Stimulated activated CD4-positive, alpha-beta T cell treated with anti-CD3 and anti-CD28 coated beads, Interleukin-1b, Interleukin-23, amount 100 ng/mL, for 1 hour (primary cell): ENCODE measurements at places on chromosomes 2 and 18.

DNA sequence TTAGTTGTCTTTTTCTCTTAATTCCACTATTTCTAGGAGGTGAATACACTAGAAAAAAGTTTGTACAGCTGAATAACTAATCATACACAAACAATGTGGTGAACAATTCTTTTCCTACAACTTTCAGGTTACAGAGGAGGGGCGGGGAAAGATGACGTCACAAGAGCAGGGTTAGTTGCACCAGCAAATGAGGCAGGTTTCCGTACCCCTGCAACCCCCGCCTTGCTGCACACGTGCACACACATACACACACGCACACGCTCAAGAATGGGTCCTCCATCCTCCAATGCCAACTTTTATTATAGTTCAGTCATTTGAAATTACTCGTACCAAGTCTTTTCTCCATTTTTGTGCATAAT lies 122.8 kb downstream of the ARL4C start:
- DNase-seq, result no peak

- no peak for DNase-seq
Measured at GRCh38 chr2:33765122-33765521, 166.0 kb upstream of the FAM98A start.

- DNase-seq, result no peak
Measured at GRCh38 chr2:36137612-36138011, 218.0 kb upstream of the CRIM1 start.

- no peak for DNase-seq
Measured at GRCh38 chr2:169139993-169140767, 70.8 kb downstream of the DHRS9 start.

- DNase-seq, result no peak
Measured at GRCh38 chr2:15145046-15145817, 415.9 kb downstream of the NBAS start.

GRCh38 chr2:12543076-12543977 lies 173.4 kb upstream of the TRIB2 start:
- DNase-seq, result no peak

- no peak for DNase-seq
Measured at GRCh38 chr2:218727502-218728165, 17.0 kb downstream of the TTLL4 start.

- DNase-seq, result no peak
Measured at GRCh38 chr2:232588680-232589585, 38.4 kb downstream of the EIF4E2 start.

DNA sequence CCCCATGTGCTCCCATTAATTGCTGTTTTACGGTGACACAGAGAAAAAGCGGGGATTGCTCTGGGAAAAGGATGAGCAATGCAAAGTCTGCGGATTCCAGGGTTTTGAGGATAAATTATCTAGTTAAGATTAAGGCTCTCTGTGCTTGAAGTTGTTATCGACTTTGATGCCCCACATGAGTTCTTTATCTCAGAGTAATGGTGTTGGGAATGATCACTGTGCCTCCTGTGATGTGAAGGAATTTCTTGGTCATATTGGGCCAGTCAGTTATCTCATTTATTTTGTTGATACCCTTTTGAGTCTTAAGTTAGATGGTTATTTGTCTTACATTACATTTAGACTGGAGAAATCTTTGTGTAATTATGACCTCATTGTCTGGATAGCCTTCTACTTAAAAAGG lies 184.6 kb upstream of the MEX3C start:
- DNase-seq, result no peak

GRCh38 chr2:240837621-240838020 lies 17.6 kb upstream of the KIF1A start:
- no peak for DNase-seq

DNA sequence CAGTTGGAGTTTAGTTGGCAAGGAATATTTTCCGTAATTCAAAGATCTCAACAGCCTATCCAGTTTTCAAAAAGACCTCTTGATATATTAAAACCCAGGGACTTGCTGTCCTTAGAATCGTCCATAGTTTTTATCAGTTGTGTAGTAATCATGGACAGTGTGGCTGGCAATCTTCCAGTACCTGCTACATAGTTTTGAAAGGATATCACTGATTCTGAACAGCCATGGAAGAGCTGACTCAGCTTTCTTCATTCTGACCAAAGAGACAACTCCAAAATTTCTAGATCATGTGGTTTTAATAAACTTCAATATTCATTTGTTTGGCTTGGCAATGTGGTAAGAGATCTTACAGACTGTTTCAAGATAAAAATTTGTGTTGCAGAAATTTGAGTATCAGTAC lies 616.7 kb downstream of the TDRD15 start:
- DNase-seq, result no peak

- DNase-seq, result no peak
Measured at GRCh38 chr2:151808258-151809072, 19.8 kb downstream of the ARL5A start.

DNA sequence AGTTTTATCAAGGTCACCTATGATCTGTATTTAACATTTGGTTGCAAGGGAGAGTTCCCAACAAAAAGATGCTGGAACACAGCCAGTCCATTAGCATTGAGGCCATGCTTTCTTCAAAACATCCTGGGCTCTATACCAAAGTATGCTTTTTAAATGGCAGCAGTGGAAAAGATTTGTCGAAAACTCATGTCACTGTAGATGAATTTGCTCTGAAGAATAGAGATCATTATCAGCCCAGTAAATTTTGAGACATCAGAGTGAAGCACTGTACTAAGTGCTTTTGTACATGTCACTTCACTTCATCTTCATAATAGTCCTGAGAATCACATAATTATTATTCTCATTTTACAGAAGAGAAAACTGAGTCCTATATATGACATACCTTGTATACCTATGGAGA lies 189.8 kb downstream of the CAMKMT start:
- no peak for DNase-seq

DNA sequence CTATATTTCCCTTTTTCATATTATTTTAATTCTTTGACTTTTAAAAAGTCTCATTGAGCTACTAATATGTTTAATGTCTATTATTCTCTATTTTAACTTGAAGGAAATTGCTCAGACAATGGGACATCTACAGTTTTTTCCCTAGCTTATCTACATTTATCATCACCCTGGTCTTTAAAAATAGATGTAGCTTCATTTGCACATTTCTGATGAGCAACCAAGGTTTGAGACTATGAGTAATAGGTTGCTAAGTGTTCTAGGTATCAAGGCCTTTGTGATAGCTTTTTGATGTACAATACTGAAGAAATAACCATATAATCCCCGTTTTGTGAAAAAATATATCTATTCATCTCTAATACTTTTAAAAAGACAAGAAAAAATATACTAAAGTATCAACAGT lies 47.0 kb downstream of the STAT4 start:
- no peak for DNase-seq

DNA sequence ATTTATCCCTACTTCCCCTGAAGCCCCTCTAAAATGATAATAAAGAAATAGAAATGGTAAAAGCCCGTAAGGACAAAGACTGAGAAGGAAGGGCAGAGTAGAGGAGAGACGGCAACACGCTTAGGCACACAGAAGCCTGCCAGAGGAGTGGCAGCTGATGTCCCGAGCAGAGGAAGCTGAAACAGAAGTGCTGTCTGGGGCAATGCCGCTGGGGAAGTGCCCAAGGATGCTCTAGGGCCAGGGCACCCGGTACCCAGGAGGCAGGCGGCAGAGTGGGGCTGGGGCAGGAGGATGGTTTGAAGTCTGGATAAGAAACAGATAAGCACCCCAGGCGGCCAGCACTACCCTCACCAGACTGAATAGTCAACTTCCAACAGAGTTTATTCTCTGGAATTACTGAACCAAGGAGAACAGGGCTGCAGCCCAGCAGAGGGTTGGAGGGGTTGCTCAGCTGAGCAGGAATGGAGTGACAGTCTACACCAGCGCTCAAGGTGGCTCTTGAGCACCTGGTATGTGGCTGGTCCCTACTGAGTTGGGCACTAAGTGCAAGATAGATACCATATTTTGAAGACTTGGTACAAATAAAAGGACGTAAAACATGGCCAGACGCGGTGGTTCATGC lies 22.4 kb downstream of the TMEM37 start:
- DNase-seq, result no peak

DNA sequence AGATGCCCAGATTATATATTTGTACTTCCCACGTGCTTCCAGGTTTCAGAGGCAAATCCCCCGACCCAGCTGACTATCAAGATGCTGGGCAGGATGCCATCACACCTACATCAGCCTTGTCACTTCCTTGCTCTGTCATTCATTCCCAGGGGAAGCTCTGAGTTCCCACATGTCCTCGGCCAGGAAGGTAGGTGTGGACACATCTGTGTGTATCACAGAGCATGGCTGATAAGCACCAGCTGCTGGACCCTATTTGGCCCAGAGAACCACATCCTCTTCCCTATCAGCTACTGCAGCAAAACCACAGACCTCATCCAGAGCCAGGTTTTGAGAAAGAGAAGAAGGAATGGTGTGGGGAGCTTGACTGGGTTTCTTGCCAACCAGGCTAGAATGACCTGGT lies 31.9 kb upstream of the ITGA6 start:
- DNase-seq, result no peak

DNA sequence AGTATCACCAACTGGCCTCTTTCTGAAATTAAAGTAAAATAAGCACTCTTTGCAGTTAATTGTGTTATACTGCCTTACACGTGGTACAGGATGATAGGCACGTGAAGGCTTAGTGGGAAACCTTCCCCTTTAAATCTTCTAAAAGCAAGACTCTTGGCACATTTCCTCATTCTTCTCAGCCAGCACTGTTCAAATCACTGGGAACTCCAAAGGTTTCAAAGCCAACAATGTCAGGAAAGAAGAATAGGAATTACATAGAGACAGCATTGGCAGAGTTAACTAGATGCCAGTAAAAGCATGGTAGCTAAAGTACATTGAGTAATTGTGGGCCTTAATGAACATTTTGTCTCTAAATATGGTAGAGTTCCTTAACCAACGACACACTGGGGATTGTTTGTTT lies 96.4 kb downstream of the DTNA start:
- DNase-seq, result no peak

DNA sequence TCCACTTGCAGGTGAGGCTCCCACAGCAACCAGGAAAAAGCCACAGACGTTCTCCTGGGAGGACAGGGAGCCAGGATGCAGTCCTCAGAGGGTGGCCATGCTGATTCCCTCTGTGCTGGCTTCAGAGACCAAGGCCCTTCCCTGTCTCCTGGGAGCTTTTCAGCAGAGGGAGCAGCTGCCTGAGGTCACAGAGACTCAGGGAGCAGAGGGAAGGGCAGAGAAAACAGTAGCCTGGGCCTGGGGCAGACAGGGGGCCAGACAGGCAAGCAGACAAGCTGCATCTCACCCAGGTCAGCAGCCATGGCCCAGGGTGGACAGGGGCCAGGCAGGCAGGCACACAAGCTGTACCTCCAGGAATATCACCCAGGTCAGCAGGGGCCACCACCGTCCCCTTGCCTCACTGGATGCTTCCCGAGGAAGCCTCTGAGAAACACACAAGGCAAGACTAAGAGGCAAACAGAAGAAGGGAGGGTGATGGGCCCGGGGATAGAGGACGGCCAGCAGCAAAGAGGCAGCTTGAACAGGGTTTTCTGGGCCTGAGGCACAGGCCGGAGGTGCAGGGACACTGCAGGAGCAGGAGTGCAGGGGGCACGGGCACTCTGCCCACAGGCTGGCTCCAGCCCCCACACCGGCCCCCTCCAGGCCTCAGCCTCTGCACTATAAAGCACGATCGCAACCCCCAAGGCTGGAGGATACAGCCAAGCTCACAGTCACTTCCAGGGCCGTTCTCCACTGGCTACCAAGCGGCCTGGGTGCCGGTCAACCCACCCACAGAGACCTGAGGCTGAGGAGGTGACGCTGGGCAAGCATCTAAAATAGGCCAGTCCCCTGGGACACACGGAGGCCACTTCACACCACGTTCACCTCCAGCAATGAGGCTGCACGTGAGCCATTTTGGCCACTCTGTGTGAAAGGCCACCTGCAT lies 6.1 kb downstream of the SLC66A2 start:
- DNase-seq, result no peak

- DNase-seq, result no peak
Measured at GRCh38 chr18:12880541-12880910, 3.5 kb downstream of the PTPN2 start.

- DNase-seq, result no peak
Measured at GRCh38 chr2:23327887-23328286, 57.1 kb upstream of the KLHL29 start.

GRCh38 chr18:33446604-33447003 lies 6.1 kb upstream of the CCDC178 start:
- no peak for DNase-seq

DNA sequence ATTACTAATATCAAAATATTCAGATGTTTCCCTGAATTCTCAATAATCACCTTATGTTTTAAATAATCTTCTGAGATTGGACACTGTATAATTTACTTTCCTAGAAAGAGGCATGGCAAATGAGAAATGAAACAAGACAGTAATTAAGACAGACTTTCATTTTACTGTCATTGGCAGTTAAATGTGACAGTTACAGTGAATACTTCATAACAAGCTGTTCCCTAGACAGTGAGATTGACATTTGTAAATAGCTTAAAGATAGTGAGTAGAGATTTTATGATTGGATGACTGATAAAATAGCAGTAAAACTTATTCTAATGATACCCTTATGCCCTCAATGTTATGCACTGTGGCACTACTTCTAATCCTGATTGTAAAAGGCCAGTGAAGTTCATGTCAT lies 524.9 kb upstream of the TMEFF2 start:
- no peak for DNase-seq

DNA sequence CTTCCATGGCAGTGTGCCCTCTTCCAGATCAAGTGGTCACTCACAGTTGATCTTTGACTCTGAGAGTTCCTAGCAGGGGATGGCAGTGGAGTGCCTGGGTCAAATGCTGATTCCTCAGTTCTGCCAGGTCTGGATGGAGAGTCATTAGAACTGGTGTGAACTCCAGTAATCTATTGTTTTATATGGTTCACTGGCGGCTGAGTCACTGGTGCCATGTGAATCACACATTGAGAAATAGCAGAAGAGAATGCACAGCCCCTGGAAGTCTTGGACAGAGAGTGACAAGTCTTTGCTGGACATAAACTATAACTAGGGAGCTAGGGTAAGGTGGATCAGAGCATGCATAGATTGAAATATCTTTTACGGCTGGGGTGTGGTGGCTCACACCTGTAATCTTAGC lies 86.9 kb downstream of the EIF2AK3 start:
- DNase-seq, result no peak

- DNase-seq, result no peak
Measured at GRCh38 chr2:88855620-88856408, 164.3 kb downstream of the RPIA start.

DNA sequence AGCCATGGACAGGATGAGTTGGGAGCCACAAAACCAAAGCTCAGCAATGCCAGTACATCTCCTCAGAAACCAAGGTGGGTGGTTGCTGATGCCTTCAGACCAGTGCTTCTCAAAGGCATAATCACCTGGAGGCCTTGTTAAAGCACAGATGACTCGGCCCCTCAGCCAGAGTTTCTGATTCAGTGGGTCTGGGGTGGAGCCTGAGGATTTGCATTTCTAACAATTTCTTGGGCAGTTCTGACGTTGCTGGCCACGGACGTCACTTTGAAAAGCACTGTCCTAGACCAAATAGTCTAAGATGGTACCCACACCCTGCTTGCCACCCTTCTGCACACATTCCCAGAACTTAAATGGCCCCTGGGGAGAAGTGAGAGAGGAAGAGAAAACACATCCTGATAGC lies 24.1 kb upstream of the CDH2 start:
- DNase-seq, result no peak
